Memory B cell (primary cell): ENCODE measurements at places on chromosomes 16 and 17.

DNA sequence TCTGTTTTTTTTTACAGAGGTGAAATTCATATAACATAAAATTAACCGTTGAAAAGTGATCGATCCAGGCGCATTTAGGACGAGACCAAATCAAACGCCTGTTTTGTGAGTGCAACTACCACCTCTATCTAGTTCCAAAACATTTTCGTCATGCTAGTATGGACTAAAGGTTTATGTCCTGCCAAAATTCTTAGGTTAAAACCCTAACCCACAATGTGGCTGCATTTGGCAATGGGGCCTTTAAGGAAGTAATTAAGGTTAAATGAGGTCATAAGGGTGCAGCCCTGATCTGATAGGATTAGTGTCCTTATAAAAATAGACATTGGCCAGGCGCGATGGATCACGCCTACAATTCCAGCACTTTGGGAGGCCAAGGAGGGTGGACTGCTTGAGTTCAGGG is 32.8 kb upstream of the RCVRN start:
- DNase-seq = no peak

DNA sequence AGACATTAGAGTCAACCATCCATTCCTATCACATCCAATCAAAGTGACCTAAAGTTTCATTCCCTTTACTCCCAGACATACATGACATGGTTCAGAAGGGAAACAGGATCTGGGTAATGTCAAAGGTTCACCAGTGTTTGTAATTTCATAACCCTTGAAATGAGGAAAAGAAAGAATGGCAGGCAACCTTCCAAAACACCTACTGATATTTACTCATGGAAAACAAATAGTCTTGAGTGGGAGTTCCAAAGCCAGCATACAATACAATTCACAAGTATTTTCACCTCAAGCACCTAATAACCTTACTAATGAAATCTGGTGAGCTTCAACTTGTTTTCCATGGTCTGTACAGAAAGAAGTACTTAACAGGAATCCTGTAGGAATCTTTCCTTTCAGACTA is 72.5 kb upstream of the AXIN2 start:
- no peak for DNase-seq

GRCh38 chr16:17358355-17358754 is 112.4 kb downstream of the XYLT1 start:
- no peak for DNase-seq

DNA sequence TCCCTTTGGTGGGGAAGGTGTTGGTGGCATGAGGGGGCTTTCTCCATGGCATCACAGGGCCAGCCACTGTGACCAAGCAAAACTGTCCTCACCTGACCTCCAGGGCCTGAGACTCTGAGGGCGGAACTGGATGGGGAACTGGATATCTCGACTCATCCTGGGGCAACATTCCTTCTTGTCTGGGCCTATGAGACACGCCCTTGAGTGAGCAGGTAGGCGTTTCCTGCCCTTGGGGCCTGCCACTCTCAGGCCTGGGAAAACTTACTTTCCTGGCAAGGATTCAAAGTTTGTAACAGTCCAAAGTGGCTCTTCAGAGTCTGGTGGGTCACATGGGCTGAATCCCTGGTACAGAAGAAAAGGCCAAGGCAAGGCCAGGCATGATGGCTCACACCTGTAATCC is 9.6 kb downstream of the MT1X start:
- DNase-seq = no peak

DNA sequence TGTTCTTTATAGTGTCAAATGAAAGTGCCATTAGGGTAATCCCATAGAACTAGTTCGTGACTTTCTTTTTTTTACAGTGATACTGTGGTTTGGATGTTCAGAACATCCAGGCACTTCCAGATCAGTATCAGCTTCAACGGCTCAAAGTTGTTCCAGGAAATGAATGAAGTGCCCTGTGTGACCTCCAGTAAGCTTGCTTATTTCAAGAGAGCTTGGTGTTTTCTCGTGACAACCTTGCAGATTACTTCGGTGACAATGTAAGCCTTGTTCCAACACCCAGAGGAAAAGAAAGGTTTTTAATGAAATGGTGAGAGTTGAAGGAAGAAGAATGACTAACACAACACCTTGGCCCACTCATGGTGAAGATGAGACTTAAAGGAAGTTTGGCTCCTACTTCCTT is 16.0 kb upstream of the KCNJ16 start:
- no peak for DNase-seq

GRCh38 chr17:34424814-34425491 is 61.9 kb upstream of the CCL1 start:
- DNase-seq = no peak

- peak; percentile 65 for DNase-seq
These were observed 9.9 kb upstream of the NAGS start for GRCh38 chr17:43994272-43995149.

DNA sequence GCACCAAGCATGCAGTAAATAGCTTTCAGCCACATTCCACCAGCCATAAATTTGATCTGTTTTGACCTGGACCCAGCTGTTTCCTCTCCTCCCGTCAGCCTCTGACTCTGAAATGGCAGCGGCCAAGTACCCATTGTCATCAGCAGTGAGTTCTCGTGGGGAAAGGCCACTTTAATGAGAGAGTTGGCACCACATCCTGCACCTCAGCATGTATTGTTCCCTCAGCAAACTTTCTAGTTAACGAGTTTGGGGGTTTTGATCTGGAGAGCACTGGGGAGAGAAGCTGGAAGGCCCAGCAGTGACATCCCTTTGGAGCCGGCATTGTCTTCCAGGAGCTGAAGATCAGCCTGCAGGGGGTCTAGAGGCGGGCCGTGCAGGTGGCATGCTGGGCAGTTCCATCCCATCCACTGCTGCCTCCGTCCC is 84.9 kb downstream of the RPA1 start:
- DNase-seq = no peak

DNA sequence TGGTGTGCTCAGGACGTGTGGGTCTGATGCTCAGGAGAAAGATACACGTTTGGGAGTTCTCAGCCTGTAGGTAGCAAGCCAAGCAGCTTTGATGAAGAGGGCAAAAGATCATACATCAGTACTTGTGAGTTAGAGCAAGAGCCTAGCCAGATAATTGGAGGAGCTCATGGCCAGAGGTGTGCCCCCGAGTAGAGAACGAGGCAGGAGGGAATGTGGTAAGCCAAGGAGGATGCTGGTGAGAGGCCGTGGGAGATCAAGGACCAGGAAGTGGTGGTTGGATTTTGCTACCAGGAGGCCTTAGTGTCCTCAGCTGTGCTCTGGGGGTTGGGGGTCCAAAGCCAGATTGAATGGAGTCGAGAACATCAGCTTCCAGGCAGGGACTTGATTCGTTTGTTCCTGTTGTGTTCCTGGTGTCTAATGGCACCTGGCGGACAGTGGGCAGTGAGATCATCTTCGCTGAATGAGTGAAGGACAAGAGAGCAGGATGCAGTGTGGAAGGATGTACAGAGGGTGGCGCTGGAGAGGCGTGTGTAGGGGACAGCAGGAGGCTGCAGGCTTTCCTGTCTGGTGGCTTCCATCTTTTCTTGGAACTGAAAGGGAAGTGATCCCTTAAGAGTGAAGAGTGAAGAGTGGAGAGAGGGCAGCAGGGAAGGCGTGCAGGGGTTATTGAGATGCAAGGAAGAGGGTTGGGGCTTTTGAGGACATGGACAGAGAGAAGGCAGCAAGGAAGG is 11.6 kb downstream of the FBXL19 start:
- no peak for DNase-seq

- no peak for DNase-seq
These were observed 52.6 kb upstream of the MAP3K14 start for GRCh38 chr17:45369421-45369820.

GRCh38 chr17:29368926-29369325 is 21.2 kb upstream of the TAOK1 start:
- DNase-seq = no peak

DNA sequence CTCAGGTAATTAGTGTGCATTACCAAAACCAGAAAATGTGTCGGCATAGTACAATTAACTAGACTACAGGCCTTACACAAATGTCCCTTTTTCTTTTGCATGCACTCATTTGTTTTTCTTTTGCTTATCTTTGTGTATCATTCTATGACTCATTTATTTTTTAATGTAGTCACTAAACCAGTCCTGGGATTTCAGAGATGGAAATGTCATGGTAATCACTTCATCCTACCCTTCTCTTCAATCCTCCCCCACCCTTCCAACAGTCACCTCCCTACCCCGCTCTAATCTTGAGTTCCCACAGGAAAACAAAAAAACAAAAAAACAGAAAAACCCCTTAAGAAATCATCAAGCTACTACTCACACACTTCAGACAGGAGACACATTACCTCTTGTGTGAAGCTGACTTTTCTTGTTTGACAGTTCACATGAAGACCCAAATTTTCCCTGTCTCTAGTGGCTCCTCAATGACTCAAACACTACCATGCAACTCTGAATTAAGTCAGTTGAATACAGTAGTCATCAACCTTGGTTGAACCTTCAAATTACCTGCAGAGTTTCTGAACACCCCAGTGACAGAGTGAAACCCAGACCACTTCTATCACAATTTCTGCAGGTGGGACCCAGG is 242.4 kb upstream of the SALL1 start:
- DNase-seq = no peak

DNA sequence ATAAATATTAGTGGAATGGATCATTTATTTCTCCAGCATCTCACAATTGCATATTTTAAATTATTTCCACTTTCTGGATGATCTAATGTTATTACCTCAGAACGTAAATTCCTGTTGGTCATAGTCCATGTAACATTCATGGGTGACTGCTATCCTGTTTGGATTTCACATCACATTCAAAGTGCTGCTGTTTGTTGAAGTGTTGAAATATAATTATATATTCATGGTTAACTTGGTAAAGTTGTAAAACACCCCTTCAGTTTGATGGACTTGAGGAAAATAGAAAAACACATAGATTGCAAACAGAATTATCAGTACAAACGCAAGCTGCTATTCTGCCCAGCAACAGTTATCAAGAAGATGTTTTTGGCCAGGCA is 59.6 kb downstream of the TANGO6 start:
- no peak for DNase-seq

- DNase-seq = no peak
These were observed 2.7 kb upstream of the NFE2L1 start for GRCh38 chr17:48045316-48046001.

DNA sequence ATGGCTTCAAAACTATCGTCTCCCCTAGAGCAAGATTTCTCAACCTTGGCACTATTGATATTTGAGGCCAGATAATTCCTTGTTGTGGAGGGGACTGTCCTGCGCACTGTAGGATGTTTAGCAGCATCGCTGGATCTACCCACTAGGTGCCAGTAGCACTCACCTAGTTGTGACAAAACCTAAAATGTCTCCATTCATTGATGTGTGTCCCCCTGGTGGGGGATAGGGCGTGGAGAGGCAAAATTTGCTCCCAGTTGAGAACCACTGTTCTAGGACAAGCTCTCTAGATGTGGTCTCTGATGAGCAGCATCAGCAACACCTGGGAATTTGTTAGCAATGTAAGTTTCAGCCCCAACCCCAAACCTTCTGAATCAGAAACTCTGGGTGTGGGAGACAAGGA is 259.0 kb downstream of the XYLT1 start:
- no peak for DNase-seq

GRCh38 chr17:38403491-38403890 is 24.8 kb upstream of the ARHGAP23 start:
- DNase-seq = no peak

GRCh38 chr16:28011971-28012445 is 51.5 kb downstream of the GSG1L start:
- no peak for DNase-seq

GRCh38 chr17:7173687-7174602 is 5.2 kb downstream of the ASGR1 start:
- DNase-seq = peak; percentile 20

DNA sequence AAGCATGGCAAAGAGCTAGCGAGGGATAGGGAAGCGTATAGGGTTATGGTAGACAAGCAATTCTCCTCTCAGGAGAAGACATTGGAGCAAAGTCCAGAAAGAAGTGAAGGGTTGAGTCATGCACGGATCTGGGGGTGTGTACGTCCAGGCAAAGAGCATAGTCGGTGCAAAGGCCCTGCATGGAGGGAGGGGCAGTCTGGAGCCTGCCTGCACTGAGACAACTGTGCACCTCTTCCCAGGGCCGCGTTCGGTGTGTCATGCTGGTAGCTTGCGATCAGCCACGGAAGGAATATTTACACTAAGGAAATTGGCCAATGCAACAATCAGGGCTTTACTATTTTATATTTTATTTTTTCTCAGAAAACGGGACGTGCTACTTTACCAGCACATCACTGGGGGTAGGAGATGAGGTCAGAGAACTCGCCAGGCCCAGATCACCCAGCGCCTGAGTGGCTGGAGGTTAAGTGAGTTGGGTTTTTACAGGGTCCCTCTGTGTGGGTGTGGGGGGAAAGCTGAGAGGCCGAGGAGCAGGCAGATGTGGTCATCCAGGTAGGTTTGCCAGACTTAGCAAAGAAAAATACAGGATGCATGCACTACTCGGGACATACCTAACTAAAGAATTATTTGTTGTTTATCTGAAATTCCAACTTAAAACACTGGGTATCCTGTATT is 6.7 kb upstream of the B9D1 start:
- no peak for DNase-seq

DNA sequence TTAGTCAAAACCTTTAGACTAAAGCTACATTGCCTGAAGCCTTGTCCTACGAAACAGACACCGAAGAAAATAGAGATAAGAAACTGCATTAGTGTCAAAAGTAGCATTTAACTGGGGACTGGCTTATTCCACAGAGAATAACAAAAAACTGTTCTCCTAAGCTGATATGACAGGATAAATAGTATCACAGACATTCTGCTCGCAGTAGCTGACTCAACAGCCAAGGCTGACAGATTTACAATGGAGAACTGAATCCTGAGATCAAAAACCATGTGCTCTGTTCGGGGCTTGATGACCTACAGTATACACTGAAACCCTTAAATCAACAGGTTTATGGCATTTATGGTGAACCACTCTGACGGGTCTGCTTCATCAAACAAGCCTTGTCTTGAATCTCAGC is 25.5 kb downstream of the ADAMTS18 start:
- DNase-seq = no peak

GRCh38 chr17:77957235-77957856 is 1.2 kb upstream of the TNRC6C start:
- DNase-seq = peak; percentile 24

DNA sequence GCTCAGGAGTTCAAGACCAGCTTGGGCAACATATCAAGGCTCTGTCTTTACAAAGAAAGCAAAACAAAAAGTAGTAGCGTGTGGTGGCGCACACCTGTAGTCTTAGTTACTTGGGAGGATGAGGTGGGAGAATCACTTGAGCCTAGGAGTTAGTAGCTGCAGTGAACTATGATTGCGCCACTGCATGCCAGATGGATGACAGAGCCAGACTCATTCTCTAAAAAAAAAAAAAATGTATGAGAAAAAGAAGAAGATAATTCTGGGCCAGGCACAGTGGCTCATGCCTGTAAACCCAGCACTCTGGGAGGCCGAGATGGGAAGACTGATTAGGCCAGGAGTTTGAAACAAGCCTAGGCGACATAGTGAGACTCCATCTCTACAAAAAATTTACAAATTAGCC is 28.5 kb downstream of the STAT5B start:
- DNase-seq = no peak

GRCh38 chr17:73271072-73271471 is 9.4 kb upstream of the CPSF4L start:
- peak; percentile 51 for DNase-seq

DNA sequence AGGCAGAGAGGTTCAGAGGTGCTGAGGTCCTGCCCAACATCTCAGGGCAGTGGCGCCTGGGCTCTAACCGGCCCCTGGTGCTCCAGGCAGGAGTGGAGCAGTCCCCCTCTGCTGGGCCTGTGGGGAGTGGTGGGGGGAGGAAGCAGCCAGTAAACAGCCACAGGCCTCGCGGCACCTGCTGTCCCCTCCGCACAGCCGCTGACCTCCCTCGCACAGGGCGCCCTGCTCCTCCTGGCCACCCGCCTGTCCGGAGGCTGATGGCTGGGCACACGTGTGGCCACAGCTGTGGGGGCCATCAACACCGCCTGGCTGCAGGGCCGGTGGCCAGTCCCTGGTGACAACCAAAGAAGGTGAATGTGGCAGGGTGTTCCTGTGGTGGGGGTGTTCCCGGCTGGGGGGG is 36.8 kb upstream of the PABPN1L start:
- DNase-seq = no peak
